Activated T-cell treated with anti-CD3 and anti-CD28 coated beads for 4 hours (primary cell): ENCODE measurements at places on chromosomes 5 and 9.

DNA sequence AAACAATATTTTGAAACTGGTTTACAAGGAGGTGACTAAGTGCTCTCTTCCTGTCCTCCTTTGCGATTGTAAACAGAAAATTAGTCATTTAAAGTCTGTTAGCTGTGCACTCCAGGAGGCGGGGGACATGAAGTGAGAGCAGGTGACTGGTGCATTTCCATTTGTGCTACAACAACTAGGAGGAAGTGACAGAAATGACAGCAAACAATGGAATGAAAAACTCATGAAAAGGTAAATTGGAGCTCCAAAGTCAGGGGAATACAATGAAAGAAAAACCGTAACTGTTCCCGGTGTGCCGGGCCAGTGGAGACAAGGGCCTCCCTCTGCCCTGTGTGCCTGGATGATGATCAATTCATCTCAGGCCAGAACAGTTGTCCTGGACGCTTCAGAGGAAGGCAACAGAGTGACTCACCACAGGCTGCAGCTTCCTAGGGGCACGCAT lies 439.9 kb downstream of the GADD45G start:
- DNase-seq = no peak

DNA sequence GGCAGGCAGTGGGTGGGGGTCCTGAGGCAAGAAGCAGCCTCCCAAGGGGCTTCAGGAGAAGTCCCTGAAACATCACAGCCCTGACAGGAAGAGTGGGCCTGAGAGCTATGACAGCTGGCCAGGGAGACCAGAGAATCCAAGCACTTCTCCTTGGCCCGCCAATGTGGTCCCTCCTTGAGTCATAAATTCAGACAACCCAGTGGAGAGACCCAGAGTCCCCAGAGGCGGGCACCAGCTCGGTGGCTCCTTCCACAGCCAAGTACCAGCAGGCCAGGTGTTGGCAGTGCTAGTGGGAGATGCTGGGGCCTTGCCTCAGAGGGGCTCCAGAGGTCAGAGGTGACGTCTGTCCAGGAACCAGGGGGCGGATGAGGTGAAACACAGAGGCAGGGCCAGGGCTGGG lies 1.6 kb upstream of the DOK3 start:
- DNase-seq = no peak

- DNase-seq = no peak
Observed at GRCh38 chr5:40165789-40166728, 513.7 kb upstream of the PTGER4 start.

DNA sequence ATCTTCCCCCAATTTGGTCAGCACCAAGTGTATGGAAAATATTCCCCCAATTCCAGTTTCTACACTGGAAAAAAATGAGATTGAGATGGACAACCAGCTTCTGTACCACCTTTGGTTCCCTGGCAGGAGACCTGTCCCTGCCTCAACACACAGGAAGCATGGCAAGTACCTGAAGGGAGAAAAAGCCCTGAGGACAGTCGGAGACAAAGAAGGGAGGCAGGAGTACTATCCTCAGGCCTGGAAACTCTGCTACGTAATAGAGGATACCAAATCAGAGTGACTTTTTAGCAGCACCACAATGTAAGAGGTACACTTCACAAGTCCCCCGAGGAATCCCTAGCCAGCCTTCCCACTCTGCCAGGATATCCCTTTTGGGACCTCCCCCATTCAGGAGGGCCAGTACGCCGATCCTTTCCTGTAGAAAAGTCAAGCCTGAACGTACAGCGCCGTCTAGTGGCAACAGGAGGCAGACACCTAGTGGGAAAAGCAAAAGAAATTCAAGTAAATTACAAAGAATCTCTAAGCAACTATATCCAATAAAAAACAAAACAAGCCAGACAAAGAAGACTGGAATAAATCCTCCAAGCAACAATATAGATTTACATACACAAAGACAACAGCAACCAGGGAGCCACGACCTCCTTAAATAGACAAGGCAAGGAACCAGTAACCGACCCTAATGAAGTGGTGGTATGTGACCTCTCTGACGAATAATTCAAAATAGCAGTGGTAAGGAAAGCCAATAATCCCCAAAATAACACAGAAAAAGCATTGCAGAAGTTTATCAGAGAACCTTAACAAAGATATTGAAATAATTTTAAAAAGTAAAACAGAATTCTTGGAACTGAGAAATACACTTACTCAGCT lies 63.3 kb upstream of the SLCO6A1 start:
- no peak for DNase-seq

- DNase-seq = no peak
Observed at GRCh38 chr9:98961513-98962180, 17.9 kb downstream of the COL15A1 start.

DNA sequence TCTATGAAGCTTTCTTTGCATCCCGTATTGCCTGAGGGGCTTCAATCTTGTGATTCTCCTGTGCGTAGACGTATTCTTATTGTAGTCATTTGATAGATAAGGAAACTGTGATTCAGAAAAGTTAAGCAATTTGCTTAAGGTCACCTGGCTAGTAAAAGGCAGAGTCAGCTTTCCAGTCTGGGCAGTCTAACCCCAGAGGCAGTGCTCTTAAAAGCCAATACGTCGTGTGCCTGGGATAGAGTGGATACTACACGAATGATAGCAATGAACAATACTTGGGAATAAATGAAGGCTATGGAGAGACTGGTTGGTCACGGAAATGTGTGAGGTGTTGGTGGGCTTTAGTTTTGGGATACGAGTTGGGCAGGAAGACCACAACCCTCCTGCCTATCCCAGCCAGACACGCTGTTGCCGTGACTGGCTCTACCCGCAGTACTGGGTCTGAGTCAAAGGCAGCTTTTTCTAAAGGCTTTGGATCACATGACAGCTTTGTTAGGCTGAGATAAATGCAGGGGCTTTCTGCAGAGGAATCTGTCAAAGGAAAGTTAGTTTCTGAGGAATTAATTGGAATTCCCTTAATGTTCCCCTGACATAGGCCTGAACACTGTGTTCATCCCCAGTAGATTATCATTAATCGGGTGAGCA lies 302.6 kb downstream of the KIF4B start:
- no peak for DNase-seq

GRCh38 chr5:96315431-96315830 lies 117.6 kb downstream of the PCSK1 start:
- no peak for DNase-seq

DNA sequence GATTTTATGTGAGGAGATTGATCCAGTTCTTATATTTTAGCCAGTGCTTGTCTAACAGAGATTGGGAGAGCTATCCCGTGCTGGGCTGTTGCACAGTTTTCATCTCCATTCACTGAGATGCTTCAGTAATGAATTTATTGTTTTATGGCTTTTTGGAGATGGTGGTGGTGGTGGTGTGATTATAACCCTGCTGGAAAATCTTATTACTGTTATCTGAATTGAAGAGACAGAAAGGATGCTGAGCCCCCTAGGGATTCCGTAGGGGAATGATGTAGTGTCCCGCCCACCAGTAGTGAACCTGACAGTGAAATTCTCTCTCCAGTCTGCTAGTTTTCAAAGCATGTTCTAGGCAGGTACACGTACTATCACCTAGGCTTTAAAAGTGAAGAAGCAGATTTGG lies 1.9 kb downstream of the RAI14 start:
- DNase-seq = no peak

DNA sequence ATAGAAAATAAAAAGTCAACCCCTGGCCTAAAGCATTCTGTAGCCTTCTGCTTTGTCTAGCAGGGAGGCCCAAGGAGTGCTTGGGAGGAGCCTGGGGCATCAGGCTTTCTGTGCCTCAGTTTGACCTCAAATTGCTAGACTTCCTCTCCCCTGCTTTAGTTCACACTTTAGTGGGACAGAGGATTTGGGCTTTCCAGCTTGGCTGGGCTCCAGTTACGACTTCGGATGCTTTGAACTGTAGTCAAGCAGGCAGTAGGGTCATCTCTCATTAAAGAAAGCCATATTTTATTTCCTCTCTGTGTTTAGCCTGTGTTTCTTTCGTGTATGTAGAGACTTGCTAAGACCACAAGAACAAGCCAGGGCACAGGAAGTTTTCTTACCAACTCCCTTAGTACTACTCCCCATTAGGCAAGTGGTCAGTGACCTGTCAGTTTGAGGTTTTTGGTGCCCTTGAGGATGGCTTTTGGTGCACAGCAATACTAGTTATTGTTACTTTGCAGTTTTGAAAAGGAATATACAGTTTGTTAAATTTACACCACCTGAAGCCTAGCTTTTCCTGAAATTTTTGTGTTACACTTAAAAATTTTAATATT lies 334.7 kb downstream of the NDUFS4 start:
- no peak for DNase-seq

DNA sequence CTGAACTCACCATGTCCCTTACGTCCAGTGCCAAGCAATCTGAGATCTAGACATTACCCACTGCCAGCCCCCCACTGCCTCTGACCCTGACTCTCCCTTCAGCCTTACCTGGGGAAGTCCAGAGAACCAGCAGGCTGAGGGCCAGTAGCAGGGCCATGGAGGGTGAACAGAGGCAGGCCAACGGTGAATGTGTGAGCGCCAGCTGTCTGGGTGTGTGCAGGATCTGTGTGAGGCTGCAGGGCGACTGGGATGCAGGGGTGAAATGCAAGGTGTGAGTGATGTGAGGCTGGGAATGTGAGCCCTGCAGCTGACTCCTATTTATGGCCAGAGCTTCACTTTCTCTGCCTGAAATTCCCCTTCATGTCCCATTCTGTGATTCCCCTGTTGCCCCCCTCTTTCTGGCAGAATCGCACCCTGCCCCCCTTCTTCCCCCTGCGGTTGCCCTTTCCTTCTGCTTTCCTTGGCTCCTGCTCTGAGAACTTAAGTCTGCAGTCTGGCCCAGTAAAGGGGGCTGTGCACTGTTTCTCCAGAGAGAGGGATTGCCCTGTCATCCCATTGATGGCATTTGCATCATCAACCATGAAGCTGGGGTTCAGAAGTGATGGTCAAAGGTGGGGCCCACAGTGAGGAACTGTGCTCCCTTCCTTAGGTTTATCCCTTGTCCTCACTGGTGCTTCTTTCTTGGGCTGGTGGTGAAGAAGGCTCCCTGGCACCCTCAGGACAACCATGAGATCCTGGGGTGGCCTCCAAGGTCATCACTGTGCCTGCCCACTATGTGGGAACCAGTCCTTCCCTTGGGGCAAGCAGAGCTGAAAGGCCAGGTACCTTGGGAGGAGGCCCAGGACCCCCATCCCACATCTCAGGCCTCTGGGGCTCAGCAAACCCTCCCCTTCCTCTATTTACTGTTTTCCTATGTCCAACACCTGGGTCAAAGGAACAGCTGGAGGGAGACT lies at the start of gene CCL19:
TSS of gene CCL19 (minus strand) at position 294 of the 953 bp plus-strand sequence. CDS start at position 157, 137 bp downstream.
- no peak for DNase-seq

DNA sequence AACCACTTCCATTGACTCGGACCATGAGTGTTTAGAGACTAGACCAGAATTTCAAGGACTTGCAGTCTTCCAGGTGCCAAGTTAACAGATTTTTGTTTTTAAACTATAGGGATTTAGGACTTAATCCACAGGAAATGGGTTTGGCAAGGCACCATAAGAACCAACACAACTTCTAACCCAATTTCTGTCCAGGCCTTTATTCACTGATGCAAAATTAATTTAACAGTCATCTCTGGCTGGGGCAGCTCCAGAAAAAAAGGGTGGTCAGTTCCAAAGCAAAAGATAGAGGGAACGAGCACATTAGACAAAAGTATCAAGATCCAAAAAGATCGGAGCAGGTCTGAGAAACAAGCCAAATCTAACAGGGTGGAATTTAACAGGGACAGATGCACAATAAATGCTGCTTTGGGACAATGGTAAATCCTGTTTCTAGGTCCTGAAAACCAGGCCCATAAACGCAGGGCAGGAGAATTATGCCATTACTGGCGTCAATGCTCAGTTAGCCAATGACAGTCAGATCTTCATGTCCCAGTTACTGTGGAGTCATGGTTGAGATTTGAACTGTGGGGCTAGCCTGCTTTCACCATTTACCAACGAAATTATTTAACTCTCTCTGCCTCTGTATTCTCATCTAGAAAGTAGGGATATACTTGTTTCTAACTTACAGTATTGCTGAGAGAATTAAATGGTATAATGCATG lies 590.8 kb upstream of the BRINP1 start:
- no peak for DNase-seq

DNA sequence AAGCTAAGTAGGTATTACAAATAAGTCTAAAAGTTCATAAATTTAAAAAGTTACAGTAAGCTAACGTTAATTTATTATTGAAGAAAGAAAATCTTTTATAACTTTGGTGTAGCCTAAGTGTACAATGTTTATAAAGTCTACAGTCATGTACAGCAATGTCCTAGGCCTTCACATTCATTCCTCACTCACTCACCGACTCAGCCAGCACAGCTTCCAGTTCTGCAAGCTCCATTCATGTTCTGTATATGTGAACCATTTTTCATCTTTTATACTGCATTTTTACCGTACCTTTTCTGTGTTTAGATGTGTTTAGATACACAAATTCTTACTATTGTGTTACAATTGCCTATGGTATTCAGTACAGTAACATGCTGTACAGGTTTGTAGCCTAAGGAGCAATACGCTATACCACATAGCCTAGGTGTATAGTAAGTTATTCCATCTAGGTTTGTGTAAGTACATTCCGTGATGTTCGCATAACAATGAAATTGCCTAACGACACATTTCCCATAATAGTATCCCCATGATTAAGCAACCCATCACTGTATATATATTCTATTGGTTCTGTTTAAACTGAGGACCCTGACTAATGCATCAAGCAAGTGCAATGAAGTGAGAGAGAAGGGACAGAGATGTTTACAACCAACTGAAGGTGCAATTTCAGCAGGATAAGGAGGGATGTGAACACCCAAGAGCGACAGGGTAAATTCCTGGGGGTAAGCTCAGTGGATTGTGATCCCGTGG lies 88.9 kb upstream of the TRIO start:
- DNase-seq = no peak

DNA sequence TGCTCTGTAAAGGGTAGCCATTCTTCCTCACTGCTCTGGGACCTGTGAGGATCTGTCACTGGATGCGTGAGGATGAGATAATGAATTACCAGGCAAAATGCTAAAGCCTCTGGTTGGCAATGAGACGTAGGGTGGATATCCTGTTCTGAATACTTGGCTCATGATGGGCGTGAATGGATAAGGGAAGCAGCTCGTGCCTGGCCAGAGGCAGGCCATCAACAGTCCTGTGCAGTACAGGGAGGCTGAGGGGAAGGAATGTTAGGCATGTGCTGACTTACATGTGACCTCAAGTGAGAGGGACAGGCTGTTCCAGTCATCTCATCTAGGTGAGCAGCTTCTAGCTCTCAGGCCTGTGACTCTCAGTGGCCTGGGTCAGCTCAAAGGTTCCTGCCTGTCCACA lies 172.8 kb downstream of the CARTPT start:
- DNase-seq = no peak

DNA sequence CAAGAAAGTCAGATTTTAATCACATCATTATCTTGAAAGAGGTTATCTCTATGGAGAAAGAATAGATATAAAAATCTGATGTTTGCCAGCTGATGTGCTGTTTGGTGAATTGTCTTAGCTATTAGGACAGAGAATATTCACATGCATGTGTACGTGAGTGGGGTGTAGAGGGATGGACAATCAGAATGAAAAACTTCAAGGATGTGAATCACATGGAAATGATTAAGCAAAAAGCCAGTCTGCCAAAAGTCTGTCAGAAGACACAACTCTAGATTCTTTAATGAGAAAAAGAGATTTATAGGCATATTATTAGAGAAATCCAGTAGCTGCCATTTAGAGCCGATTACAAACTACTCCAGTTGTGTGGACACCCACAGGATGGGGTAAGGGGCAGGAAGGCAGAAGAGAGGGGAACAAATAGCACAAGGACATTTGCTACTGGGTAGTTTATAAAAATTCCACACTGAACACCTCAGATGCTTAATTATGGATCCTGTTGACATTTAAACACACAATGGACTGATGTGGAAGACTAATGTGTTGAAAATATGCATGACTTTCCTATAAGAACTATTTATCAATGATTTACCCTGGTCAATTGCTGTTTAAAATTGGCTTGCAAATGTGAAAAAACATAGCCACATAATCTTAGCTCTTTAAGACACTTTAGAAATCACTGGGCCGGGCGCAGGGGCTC lies 127.4 kb downstream of the PTTG1 start:
- DNase-seq = no peak
